ENCODE measurements at places on chromosomes 5 and 9. TPM values are rescaled to one million over a fixed set of nuclear protein-coding genes. Genes with fewer than 3 reads are reported as not detected.
A peak's percentile ranks its signal among the peaks of the same experiment; 100 is the strongest.

OR13F1 gene
- not detected for total RNA-seq

SLCO6A1 gene
- not detected for total RNA-seq

TRIM7 gene
- total RNA-seq = 2.9 TPM

GARNL3 gene
- 2.2 TPM for total RNA-seq

MEGF9 gene
- 7.4 TPM for total RNA-seq

MED10 gene
- total RNA-seq = 77.0 TPM

SURF2 gene
- 19.9 TPM for total RNA-seq

CREB3 gene
- total RNA-seq = 33.1 TPM

PLAC8L1 gene
- total RNA-seq = 1.4 TPM

SHB gene
- 1.0 TPM for total RNA-seq

- H3K27me3 ChIP-seq = no peaks in the 10 kb centered on the region
- no peak overlapping the region for H3K27ac ChIP-seq
- no peaks in the 10 kb centered on the region for H3K36me3 ChIP-seq
- no peak for DNase-seq
Measured at GRCh38 chr5:106699198-106699597, 971.5 kb downstream of the EFNA5 start.

- H3K27ac ChIP-seq = peak overlapping the region; percentile 96
- H3K27me3 ChIP-seq = no peaks in the 10 kb centered on the region
- no peak for DNase-seq
- peaks cover 20% of the 10 kb centered on the region for H3K36me3 ChIP-seq
- peak overlapping the region; percentile 77 for H3K4me3 ChIP-seq
- peaks cover 60% of the 10 kb centered on the region for H3K4me1 ChIP-seq
Measured at GRCh38 chr5:132414634-132415378, 45.3 kb downstream of the SLC22A5 start.

DNA sequence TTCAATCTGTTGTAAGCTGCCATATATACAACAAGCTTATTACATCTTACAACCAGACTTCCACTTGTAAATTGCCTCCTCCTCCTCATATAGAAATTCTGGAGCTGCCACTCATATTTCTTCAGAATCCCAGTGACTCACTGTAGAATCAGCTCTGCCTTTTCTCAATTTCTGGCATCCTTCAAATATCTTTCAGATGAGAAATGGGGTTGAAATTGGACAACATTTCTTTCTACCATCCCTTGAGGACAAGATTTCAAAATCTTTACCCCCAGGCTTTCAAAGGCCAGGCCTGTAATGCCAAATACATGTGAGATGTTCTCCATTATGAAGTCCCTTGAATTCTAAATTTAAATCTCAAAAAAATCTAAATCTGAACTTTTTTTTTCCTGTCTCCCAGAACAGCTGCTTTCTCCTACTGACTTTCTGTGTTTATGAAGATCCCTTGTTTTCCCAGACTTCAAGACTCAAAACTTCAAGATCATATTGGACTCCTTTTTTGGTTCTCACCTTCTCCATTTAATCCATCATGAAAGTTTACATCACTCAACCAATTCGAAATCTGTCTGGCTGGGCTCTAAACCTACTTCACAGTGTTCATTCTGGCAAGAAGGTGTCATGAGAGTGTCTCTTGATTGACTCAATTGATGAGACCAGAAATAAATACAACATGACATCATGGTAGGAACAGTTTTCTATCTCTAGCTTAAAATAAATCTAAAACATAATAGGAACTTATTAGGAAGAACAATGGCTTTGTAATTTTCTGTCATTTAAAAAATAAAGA, 109.8 kb downstream of the HMHB1 start:
- no peaks in the 10 kb centered on the region for H3K27me3 ChIP-seq
- H3K4me1 ChIP-seq = peaks cover 18% of the 10 kb centered on the region
- H3K27ac ChIP-seq = no peak overlapping the region
- H3K4me3 ChIP-seq = no peak overlapping the region

- H3K27ac ChIP-seq = no peak overlapping the region
- no peak for DNase-seq
- H3K4me1 ChIP-seq = no peaks in the 10 kb centered on the region
- no peaks in the 10 kb centered on the region for H3K27me3 ChIP-seq
Measured at GRCh38 chr9:25449503-25449902, 228.7 kb downstream of the TUSC1 start.

- no peaks in the 10 kb centered on the region for H3K4me1 ChIP-seq
- H3K27me3 ChIP-seq = peaks cover 18% of the 10 kb centered on the region
- no peak overlapping the region for H3K4me3 ChIP-seq
- DNase-seq = no peak
Measured at GRCh38 chr9:91547081-91547480, 123.4 kb upstream of the NFIL3 start.

DNA sequence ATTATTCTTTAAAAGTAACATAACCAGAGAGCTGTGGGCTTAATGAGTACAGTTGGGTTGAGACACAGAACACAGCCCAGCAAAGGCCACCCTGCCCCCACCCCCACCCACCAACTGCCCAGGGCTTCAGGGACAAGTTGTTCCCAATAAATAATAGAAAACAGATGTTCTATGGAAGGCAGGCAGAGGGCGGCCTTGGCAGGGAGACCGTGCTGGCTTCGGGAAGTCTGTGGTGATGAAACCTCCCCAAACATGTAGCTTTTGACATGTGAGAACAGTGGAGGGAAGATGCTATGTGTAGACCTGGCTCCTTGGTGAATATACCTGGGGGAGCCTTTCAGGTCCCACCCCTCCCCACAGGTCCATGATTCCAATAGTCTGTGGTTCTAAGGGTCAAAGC, 10.0 kb downstream of the TRAF1 start:
- no peaks in the 10 kb centered on the region for H3K27me3 ChIP-seq
- peak overlapping the region; percentile 79 for H3K4me3 ChIP-seq
- peaks cover 71% of the 10 kb centered on the region for H3K36me3 ChIP-seq
- H3K27ac ChIP-seq = peak overlapping the region; percentile 98
- no peak for DNase-seq

DNA sequence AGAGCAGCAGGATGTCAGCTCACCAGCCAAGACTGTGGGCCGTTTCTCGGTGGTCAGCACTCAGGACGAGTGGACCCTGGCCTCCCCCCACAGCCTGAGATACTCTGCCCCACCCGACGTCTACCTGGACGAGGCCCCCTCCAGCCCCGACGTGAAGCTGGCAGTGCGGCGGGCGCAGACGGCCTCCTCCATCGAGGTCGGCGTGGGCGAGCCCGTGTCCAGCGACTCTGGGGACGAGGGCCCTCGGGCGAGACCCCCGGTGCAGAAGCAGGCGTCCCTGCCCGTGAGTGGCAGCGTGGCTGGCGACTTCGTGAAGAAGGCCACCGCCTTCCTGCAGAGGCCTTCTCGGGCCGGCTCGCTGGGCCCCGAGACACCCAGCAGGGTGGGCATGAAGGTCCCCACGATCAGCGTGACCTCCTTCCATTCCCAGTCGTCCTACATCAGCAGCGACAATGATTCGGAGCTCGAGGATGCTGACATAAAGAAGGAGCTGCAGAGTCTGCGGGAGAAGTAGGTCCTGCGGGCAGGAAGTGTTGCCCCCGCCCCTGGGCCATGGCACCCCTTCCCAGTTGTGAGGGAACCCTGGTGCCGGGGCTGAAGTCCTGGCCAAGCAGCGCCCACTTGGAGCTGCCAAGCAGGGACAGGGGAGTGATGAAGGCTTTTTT, 108.9 kb downstream of the WNK2 start:
- H3K36me3 ChIP-seq = no peaks in the 10 kb centered on the region
- H3K4me1 ChIP-seq = peaks cover 11% of the 10 kb centered on the region
- H3K4me3 ChIP-seq = no peak overlapping the region
- no peaks in the 10 kb centered on the region for H3K27me3 ChIP-seq

GRCh38 chr5:169287529-169287928, 13.4 kb downstream of the SLIT3 start:
- H3K27me3 ChIP-seq = no peaks in the 10 kb centered on the region
- H3K4me1 ChIP-seq = no peaks in the 10 kb centered on the region
- no peak overlapping the region for H3K27ac ChIP-seq
- H3K4me3 ChIP-seq = no peak overlapping the region
- no peak for DNase-seq

- no peaks in the 10 kb centered on the region for H3K27me3 ChIP-seq
- H3K4me3 ChIP-seq = no peak overlapping the region
- no peaks in the 10 kb centered on the region for H3K36me3 ChIP-seq
Measured at GRCh38 chr5:96835791-96836191, 28.0 kb upstream of the ERAP1 start.

GRCh38 chr9:84758817-84759216, 89.3 kb downstream of the NTRK2 start:
- no peaks in the 10 kb centered on the region for H3K27me3 ChIP-seq
- peak overlapping the region; percentile 22 for H3K4me3 ChIP-seq
- peaks cover 29% of the 10 kb centered on the region for H3K4me1 ChIP-seq
- peak overlapping the region; percentile 99 for H3K27ac ChIP-seq
- no peaks in the 10 kb centered on the region for H3K36me3 ChIP-seq

DNA sequence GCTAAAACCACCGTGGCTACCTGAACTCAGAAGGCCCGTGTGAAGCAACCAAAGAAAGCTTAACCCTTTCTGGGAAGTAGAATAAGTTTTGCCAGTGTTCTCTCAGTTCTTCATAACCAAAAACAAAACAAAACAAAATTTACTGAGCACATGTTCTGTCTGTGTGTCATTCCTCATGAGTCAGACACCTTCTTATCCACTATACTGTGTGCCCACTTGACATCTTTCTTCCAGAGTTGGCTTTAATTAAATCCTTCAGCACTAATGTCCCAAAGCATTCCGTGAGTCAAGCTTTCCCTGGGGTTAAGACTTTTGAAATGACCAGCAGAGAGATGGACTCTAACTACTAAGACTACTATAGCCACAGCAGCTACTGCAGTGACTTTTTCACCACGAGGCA, 61.3 kb downstream of the GLIS3 start:
- H3K27ac ChIP-seq = peak overlapping the region; percentile 75
- no peaks in the 10 kb centered on the region for H3K36me3 ChIP-seq
- no peak for DNase-seq
- H3K4me1 ChIP-seq = peaks cover 30% of the 10 kb centered on the region

DNA sequence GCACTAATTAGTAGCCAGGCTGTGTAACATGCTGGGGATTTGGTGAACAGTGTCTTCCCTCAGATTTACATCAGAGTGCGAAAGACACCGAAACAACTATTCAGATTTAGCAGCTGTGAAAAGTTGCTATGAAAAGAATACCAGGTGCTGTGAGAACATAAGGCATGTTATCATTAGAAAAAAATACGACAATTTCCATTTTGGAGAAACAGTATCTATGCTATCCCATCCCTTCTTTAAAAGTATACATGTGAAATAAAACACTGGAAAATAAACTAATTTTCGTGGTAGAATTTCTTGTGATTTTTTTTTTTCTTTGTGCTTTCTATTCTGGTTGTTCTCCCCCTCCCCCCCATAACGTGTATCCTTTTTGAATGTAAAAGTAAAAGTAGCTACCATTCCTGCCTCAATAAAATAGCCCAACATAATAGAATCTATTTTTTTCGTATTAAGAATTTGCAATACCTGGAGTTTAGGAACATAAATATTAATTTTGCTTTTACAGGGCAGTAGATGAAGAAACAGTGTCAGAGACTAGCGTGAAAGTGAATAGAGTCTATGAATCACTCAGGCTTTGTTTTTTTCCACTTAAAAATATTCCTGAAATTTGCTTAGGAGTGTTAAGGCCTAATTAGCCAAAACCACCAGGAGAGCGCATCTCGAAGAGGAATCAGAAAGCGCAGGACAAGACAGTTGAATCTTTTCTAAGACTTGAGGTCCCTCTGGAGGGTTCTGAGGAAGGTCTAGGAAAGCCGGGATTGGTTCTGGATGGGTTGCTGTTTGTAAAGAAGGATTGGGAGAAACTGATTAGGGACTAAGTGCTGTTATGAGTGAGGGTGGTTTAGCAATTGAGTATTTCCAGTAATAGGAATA, 813 bp upstream of the SLU7 start:
- no peaks in the 10 kb centered on the region for H3K27me3 ChIP-seq
- peak overlapping the region; percentile 99 for H3K27ac ChIP-seq
- H3K36me3 ChIP-seq = peaks cover 19% of the 10 kb centered on the region
- no peak for DNase-seq
- H3K4me1 ChIP-seq = peaks cover 76% of the 10 kb centered on the region

- H3K27me3 ChIP-seq = no peaks in the 10 kb centered on the region
- peaks cover 21% of the 10 kb centered on the region for H3K4me1 ChIP-seq
- no peak overlapping the region for H3K27ac ChIP-seq
- no peak overlapping the region for H3K4me3 ChIP-seq
Measured at GRCh38 chr5:40171971-40172370, 507.7 kb upstream of the PTGER4 start.

- no peaks in the 10 kb centered on the region for H3K27me3 ChIP-seq
- peaks cover 59% of the 10 kb centered on the region for H3K4me1 ChIP-seq
- no peak overlapping the region for H3K27ac ChIP-seq
- H3K4me3 ChIP-seq = no peak overlapping the region
Measured at GRCh38 chr9:97924386-97924785, 2.1 kb upstream of the TRMO start.

GRCh38 chr5:11801061-11801460, 103.2 kb downstream of the CTNND2 start:
- H3K36me3 ChIP-seq = no peaks in the 10 kb centered on the region
- no peak for DNase-seq
- no peaks in the 10 kb centered on the region for H3K27me3 ChIP-seq
- no peaks in the 10 kb centered on the region for H3K4me1 ChIP-seq

DNA sequence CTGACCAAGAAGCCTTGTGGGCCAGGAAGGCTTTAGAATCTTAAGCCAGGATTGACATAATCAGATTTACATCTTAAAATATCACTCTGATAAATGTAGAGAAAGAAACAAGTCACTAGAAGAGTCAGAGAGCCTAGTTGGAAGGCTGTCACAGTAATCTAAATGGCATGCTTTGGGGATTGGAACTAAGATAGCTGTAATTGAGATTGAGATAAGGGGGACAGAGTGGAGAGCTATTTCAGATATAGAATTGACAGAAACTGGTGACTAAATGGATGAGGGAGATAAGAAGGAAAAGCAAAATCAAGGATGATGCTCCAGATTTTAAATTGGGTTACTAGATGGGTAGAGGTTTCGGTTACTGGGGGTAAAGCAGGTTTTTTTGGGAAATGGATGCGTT, 100.5 kb downstream of the XRCC4 start:
- H3K4me1 ChIP-seq = no peaks in the 10 kb centered on the region
- H3K4me3 ChIP-seq = no peak overlapping the region
- H3K27me3 ChIP-seq = no peaks in the 10 kb centered on the region

Measured in activated T-cell treated with anti-CD3 and anti-CD28 coated beads, Interleukin-2, amount 50 U/mL, for 72 hours (primary cell).